ENCODE measurements at places on chromosomes 4 and X.

DNA sequence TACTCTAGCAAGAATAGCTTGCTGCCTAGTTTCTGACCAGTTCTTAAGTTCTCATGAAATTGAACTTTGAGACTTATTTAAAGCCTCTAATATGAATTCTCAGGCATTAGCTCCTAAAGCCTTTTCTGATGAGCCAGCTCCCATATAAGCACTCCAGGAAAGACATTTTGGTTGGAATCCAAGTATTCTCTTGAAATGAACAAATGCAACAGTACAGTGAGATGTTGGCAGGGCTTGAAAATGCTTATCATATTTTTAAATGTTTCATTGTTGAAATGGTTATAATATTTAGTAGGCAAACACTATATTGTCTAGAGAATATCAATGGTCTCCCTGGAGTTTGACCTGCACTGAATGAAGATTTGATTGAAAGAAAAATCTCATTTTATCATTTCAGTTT lies 240.3 kb downstream of the ANK2 start:
- no peak for DNase-seq

DNA sequence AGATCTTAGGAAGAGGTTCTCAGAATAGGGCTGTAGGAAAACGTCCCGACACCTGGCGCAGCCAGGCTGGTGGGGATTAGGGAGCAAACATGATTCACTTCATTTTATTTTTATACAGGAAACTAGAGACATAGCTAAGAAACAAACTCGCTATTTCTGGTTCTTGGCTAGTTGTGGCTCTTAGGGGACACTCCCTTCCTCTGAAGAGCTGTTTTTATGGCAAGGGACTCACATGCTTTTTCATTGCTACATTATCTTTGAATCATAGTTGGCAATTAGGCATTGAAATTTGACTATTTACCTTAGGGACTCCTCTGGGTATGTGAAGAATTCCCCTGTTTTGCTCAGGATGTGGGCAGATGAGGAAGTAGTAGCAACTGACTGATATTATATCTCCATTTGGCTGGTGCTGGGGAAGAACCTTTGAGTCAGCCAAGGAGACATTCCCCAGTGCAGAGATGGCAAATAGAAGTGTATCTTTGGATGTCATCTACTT lies 174.5 kb downstream of the SMIM20 start:
- DNase-seq = peak; percentile 34

- DNase-seq = no peak
Observed at GRCh38 chr4:167943872-167944505, 148.3 kb upstream of the ANXA10 start.

DNA sequence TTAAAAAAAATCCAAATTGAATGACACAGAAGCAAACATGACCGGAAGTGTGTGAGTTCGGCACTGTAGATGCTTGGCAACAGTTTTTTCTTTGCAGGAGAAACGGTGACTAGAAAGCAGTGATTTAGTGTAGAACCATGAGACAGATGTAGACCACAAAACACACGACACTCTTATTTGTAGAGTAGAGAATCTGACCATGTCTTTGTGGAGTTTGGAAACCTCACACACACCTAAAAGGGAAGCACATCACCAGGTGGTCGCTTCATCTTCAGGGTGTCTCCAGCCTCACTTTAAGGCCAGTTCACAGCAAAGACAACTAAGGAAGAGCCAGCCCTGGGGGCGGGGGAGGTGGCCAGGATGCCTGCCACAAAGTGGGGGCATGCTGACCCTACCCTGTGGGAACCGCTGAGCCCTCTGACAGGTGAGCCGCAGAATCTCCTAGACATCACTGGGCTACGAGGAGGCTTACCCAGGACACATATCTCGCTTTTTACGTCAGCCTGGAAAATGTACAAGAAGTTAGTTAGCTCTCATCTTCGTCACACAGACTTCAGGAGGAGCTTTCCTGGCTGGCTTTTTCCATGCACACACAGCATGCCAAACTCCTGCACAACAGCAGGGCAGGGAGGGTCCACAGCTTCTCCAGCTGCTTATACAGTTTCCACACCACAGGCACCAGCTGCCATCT lies 64.4 kb upstream of the PDLIM3 start:
- no peak for DNase-seq

DNA sequence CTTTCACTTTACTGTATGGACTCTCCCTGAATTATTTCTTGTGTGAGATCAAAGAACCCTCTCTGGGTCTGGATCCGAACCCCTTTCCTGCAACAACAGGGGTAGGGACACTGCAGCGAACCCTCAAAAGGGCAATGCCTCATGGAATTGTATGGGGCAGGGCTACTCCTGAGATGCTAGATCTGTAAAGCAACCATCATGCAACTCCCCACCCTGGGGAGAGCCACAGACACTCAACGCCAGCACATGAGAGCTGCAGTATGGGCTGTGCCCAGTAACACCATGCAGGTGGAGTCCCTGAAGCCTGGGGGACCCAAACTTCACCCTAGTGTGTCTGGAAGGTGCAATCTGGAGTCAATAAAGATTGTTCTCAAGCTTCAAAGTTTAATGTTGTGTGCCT lies 304.7 kb downstream of the DCHS2 start:
- DNase-seq = no peak

- no peak for DNase-seq
Observed at GRCh38 chr4:119050527-119051090, 85.0 kb upstream of the MYOZ2 start.

DNA sequence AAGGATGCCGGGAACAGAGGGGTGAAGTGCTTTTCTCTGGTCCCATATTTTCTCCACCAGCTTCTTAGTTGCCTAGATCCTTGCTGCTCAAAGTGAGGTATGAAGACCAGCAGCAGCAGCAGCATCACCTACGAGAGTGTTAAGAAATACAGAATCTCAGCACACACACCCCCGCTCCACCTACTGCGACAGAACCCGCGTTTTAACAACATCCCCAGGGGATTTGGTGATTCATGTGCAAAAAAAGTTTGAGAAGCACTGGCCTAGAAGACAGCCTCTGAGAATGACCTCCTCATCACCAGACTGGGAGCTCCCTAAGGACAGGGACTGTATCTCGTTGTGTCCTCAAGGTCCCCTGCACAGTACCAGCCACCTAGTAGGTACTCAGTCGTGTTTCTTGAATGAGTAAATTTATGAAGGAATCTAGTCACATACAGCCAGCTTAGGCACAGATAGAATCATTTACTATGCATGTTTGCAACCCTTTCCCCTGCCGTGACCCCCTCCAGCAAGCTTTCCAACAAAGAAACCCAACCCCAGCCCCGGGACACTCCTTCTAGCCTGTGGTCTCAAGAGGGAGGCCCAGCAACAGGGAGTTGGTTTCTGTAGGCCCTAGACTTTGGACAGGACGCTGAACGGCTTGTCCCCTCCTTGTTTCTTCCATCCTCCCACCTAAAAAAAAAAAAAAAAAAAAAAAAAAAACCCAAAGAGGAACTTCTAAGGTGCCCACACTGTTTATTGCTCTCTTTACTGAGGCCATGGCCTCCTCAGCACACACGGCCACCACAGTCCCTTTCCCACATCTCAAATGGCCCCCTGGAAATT lies 21.5 kb downstream of the RTL5 start:
- no peak for DNase-seq

- DNase-seq = no peak
Observed at GRCh38 chr4:99998062-99998867, 48.2 kb upstream of the H2AZ1 start.
